Uterus (tissue), 4 donors: ENCODE measurements at places on chromosomes 13 and 19. TPM values are rescaled to one million over a fixed set of nuclear protein-coding genes. Genes with fewer than 3 reads are reported as not detected.

KL gene
- total RNA-seq = 6.6 TPM

ZNF429 gene
- 16.9 TPM for total RNA-seq

NKPD1 gene
- total RNA-seq = not detected

ANGPTL8 gene
- total RNA-seq = not detected
